ENCODE measurements at places on chromosomes 3 and 15.

- no peak for DNase-seq
These were observed 62.4 kb downstream of the CEMIP start for GRCh38 chr15:80841541-80841940.

GRCh38 chr3:152318512-152318911 is 49.8 kb downstream of the MBNL1 start:
- DNase-seq = no peak

DNA sequence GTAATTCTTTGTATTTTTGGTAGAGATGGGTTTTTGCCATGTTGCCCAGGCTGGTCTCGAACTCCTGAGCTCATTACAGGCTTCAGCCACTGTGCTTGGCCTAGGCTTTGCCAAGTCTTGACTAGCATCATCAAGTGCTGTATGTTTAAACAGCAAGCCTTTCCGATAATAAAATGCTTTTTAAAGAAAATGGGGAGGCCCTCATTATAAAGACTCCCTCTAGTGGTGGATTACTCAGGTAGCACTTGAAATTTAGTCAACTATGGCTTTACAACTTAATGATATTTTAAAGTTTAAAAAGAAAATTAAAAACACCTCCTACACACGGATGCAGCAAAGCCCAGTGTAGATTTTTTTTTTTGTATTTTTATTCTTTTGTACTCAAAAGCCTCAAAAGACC is 213.6 kb downstream of the GAP43 start:
- DNase-seq = no peak

DNA sequence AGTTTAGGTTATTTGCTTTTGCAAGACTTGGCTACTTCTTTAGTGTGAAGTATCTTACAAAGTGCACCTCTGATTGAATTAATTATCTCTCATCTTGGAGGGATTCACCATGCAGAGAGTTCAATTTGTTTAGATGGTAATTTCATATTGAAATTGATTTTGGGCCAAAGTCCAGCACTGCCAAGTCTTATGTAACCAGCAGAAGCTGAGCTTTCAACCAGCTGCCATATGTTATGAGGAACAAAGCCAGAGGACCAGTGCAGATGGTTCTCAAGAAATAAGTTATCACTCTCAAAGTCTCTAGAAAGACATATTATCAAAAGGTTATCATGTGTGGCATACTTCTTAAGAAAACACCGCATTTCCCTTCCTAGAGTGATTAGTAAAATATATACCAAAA is 29.0 kb downstream of the ABHD6 start:
- no peak for DNase-seq

GRCh38 chr3:158313338-158313927 is 203.5 kb downstream of the RSRC1 start:
- no peak for DNase-seq

- no peak for DNase-seq
These were observed 116.6 kb downstream of the CHDH start for GRCh38 chr3:53729618-53730017.
